Endothelial cell of coronary artery (primary cell): ENCODE measurements at places on chromosomes 16 and 17. TPM values are rescaled to one million over a fixed set of nuclear protein-coding genes. Genes with fewer than 3 reads are reported as not detected.

Gene NOL3
- total RNA-seq, result 7.7 and 13.8 TPM in 2 replicates

Gene SDR42E1
- total RNA-seq, result 0.36 and 0.66 TPM in 2 replicates

Gene SSTR5
- under 0.01 TPM in 1 of 2 replicates, not detected in the other for total RNA-seq

Gene TMEM114
- not detected in 2 replicates for total RNA-seq

Gene KRT12
- total RNA-seq, result not detected in 2 replicates

Gene CCL4L2
- total RNA-seq, result not detected in 2 replicates

Gene MAP3K14
- total RNA-seq, result 1.7 and 1.8 TPM in 2 replicates

Gene PLLP
- total RNA-seq, result 2.8 and 7.4 TPM in 2 replicates

Gene HEATR9
- not detected in 2 replicates for total RNA-seq

Gene VAT1L
- 3.0 and 10.3 TPM in 2 replicates for total RNA-seq

Gene GRIN2A
- under 0.01 TPM in 1 of 2 replicates, not detected in the other for total RNA-seq

Gene KRT9
- total RNA-seq, result not detected in 2 replicates

Gene PMFBP1
- 0.38 and 0.63 TPM in 2 replicates for total RNA-seq

Gene DRC3
- 1.3 and 1.5 TPM in 2 replicates for total RNA-seq

Gene CES5A
- total RNA-seq, result not detected in 2 replicates

Gene TBC1D26
- 0.19 TPM in 1 of 2 replicates, not detected in the other for total RNA-seq

Gene CTRB2
- not detected in 2 replicates for total RNA-seq

Gene CDR2L
- 13.1 and 18.7 TPM in 2 replicates for total RNA-seq

Gene OR3A2
- total RNA-seq, result 0.47 TPM in 1 of 2 replicates, not detected in the other

Gene SOST
- not detected in 2 replicates for total RNA-seq

Gene SUPT4H1
- 38.3 and 49.4 TPM in 2 replicates for total RNA-seq

Gene DERL2
- 20.0 and 22.0 TPM in 2 replicates for total RNA-seq

Gene RHBDL1
- total RNA-seq, result 0.36 and 0.47 TPM in 2 replicates

Gene SDR42E2
- under 0.01 and 0.09 TPM in 2 replicates for total RNA-seq

Gene TVP23A
- not detected in 2 replicates for total RNA-seq

Gene PLEKHM1
- total RNA-seq, result 11.5 and 16.2 TPM in 2 replicates

Gene FDXR
- total RNA-seq, result 38.9 and 64.7 TPM in 2 replicates

Gene MYH8
- total RNA-seq, result not detected in 2 replicates

Gene MT4
- total RNA-seq, result not detected in 2 replicates

Gene HOXB8
- total RNA-seq, result not detected in 2 replicates

Gene CCL8
- total RNA-seq, result not detected in 2 replicates

Gene PRAC1
- total RNA-seq, result not detected in 2 replicates

Gene MIF4GD
- 7.6 and 9.5 TPM in 2 replicates for total RNA-seq

Gene GRN
- total RNA-seq, result 238 and 353 TPM in 2 replicates

Gene CIITA
- 0.09 TPM in 2 replicates for total RNA-seq

Gene CACNG5
- not detected in 2 replicates for total RNA-seq
